Stimulated activated CD4-positive, alpha-beta T cell treated with anti-CD3 and anti-CD28 coated beads, TNF-alpha, amount 100 ng/mL, for 48 hours (primary cell): ENCODE measurements at places on chromosomes 5 and 9.

DNA sequence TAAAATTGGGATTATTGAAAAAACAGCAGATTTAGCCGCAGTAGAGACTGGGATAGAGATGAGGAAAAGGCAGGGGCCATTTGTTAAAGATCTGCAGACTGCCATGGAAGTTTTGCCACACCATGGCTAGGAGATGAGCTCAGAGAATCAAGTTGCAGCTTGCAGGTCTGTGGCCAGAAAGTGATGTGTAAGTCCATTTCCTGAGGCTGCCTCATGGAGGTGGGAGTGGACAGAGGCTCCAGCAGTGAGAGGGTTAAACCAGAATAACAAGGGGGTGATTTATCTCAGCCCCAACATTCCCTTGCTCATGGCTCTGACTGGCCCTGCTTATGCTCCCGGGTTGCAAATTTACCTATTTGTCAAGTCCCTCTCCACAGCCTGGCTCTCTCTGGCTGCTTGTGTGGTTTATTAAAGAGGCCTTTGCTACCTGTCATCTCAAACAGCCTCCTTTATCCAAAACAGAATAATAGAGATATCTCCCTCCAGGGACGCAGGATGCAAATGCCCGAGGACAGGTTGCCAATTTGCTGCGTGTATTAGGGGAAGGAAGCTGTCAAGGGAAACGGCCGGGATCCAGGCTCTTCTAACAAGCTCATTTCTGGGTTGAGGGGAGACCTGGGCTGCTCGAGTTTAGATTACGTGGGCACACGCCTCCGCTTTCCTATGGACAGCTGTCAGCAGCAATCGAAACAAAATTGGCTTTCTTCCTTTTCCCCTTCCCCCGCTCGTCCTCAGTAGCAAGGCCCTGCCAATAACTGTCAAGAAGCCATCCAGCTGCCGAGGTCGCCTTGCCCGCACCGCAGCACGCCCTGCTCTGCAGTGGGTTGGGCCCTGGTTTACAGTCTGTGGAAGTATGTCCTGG, 72.8 kb upstream of the PITX1 start:
- DNase-seq: no peak

- no peak for DNase-seq
Observed at GRCh38 chr9:111821006-111821528, 26.3 kb upstream of the SHOC1 start.

- DNase-seq: no peak
Observed at GRCh38 chr9:105842023-105842644, 147.8 kb downstream of the TMEM38B start.

DNA sequence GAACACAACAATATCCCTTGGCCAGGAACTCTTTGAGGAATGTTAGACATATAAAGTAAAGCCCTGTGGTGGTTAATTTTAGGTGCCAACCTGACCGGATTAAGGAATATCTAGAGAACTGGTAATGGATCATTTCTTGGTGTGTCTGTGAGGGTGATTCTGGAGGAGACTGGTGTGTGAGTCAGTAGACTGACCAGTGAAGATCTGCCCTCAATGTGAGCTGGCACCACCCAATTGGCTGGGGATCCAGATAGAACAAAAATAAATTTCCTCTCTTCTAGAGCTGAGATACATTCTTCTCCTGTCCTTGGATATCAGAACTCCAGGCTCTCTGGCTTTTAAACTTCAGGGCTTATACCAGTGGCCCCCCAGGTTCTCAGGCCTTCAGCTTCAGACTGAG, 56.2 kb upstream of the TNPO1 start:
- DNase-seq: no peak

DNA sequence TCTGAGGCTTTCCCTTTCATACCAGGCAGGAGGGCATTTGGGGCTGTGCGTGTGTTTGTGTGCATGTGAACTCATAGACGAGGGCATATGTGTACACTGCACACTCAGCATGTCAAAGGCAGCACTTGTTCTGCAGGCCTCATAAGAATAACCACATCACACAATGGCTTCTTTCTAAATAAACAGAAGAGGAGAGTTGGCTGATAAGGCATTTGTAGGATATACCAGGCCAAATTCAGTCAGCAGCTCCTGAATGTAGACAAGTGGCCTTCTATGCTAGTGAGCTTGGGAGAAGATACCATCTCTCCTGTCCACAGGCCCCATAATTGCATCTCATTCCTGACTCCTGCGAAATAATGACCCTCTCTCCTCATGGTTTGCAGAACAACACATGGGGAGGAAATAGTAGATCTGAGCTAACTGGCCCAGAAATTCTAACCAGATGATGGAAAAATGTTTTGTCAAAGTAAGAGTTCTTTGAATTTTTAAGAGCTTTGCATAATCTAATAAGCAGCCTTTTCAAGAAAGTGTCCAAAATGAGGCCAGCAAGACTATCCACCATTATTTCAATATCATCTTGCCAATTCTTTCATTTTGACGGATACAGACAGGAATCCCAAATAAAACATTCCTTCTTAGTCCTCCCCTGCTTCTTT, 60.5 kb upstream of the GAS1 start:
- DNase-seq: no peak

GRCh38 chr5:159854916-159855315, 61.4 kb upstream of the ADRA1B start:
- DNase-seq: no peak

DNA sequence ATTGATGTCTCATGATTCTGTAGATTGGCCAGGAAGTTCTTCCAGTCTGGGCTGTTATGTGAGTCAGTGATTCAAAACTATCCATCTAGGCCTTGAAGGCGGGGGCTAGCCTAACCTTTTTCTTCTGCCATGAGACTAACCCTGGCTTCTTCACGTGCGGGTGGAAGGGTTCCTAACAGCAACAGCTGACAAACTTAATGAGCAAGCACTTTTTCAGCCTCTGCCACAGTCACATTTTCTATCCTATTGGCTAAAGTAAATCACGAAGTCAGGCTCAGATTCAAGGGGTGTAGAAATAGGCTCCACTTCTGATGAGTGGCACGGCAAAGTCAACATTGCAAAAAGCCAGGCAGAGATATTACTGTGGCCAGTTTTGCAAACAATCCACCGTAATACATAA, 68.4 kb downstream of the STK32A start:
- no peak for DNase-seq

DNA sequence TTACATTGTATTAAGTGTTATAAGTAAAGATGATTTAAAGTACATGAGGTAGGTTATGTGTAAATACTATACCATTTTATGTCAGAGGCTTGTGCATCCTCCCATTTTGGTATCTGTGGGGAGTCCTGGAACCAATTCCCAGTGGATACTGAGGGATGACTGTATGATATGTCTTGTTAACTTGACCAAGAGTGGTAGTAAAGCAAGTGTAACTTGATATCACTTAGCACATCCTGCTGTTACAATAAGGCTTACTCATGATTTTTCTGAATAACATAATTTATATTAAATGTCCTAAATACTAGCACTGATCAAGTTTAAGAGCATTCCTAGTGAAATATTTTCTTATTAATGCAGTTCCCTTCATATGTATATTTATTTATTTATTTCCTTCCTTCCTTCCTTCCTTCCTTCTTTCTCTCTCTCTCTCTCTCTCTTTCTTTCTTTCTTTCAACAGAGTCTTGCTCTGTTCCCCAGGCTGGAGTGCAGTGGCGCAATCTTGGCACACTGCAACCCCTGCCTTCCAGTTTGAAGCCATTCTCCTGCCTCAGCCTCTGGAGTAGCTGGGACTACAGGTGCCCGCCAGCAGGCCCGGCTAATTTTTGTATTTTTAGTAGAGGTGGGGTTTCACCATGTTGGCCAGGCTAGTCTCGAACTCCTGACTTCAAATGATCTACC, 7.5 kb downstream of the NDFIP1 start:
- DNase-seq: no peak

DNA sequence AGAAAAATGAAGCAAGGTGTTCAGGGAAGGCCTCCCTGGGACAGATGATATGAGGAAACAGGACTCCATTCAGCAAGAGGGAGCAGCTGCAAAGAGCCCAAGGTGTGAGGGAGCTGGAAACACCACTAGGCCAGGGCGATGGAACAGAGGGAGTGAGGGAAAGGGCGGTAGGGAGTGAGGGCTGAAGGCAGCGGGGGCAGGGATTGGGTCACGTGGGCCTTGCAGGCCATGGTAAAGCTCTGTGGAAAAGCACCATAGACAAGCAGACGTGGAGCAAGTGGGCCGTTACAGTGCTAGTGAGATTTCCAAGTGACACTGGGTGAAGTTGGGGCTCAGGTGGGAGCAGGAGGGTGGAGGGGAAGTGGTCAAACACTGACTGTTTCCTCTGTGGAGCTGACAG, 10.8 kb upstream of the PRRC1 start:
- DNase-seq: no peak

GRCh38 chr9:131296460-131296859, 6.9 kb downstream of the PLPP7 start:
- DNase-seq: no peak

DNA sequence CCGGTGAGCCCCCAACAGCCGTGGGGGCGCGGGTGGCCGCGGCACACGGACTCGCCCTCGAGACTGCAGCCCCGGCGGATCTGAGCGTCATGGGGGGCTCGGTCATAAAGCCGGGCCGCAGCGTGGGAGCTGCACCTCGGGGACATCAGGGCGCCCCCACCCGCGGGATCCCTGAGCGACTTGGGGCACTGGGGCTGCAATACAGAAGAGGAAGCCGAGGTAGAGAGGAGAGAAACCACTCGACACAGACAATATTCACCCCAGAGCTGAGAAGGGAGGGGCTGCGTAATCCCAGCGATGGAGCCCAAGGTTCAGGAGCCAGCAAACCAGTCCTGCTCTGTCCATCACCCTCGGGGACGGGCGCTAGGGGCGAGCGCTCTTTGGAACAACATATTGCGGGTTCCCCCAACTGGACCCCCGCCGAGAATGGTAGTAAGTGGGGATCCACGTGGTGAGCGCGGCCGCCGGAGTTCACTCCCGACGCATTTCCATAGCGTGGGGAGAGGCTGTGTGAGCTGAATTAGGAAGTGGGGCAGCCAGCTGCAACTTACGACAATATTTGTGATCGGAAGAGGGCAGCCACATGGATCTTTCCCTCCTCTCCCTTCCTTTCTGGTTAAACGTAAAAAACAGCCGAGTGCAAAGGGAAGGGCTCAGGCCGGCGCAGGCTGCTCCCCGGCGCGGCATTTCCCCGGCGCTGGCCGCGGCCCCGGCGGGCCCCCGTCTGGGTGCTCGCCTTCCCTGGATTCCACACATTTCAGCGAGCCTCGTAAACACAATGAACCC, 9.9 kb downstream of the PTCH1 start:
- no peak for DNase-seq

- DNase-seq: no peak
Observed at GRCh38 chr5:8360012-8360411, 491.1 kb downstream of the MTRR start.

GRCh38 chr9:75739884-75740611, 150.4 kb upstream of the PCSK5 start:
- DNase-seq: no peak

DNA sequence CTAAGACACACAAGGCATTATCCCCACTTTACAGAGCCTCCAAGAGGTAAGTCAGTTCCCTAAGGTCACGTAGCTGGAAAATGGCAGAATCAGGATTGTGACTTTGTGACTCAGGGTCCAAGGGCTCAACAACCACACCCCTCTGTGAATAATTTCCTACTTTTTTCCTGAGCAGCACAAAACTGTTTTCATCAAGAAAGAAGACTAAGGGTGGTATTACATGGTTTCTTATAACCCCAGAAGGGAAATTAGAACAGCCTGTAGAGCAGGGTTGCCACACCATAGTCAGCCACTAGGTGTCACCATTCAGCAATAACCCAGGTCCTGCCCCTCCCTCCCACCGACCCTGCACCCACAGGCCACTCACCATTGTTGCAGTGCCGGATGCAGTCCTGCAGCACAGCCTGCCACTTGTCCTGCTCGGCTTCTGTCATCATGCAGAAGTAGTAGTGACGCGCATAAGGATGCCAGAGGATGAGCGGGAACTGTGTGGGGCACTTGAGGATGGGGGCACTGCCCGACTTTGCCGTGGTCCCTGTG, 72.1 kb downstream of the LRSAM1 start:
- DNase-seq: peak; percentile 13

DNA sequence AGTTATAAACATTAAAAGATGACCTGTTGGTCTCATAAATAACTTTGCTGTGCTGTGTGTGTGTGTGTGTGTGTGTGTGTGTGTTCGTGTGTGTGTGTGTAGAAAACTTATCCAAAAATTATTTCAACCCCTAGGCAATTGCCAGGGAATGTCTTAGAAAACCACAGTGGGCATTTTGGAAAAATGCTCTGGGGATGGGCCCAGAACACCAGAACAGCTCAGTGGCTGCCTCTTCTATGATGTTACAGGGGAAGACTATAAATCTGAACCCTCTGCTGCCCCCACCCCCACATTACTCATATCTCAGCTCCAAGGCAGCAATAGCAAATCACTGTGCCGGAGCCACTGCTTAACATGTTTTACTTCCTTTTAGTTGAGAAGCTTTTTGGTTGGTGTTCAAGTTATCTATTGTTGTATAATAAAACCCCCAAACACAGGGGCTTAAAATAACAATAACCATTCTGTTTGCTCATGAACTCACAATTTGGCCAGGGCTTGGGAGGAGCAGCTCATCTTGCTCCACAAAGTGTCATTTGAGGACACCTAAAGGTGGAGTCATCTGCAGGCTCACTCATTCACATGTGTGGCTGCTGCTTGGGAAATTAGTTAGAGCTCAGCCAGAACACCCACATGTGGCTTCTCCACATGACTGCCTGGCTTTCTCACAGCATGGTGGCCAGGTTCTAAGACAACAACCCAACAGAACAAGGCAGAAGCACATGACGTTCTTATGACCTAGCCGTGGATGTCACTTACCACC, 40.4 kb downstream of the ACTBL2 start:
- DNase-seq: no peak

- DNase-seq: no peak
Observed at GRCh38 chr9:111036429-111036789, 1.9 kb downstream of the LPAR1 start.

DNA sequence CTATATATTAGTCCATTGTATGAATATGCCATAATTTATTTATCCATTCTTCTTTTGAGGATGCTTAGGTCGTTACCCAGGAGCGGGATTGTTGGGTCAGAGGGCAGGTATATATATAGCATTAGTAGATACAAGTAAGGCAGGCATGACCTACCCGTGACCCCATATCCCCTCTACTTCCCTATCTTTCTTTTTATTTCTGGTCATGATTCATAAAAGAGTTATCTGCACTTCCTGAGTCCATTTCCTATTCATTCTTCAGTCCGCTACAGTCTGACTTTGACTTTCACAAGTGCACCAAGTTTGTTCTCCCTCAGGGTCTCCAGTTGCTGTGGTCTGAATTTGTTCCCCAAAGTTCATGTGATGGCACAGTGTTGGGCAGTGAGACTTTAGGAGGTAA, 6.9 kb downstream of the RHOBTB3 start:
- DNase-seq: no peak

- no peak for DNase-seq
Observed at GRCh38 chr9:72322259-72322658, 42.7 kb downstream of the ZFAND5 start.

GRCh38 chr5:10317825-10318682, 10.4 kb upstream of the CMBL start:
- DNase-seq: no peak

DNA sequence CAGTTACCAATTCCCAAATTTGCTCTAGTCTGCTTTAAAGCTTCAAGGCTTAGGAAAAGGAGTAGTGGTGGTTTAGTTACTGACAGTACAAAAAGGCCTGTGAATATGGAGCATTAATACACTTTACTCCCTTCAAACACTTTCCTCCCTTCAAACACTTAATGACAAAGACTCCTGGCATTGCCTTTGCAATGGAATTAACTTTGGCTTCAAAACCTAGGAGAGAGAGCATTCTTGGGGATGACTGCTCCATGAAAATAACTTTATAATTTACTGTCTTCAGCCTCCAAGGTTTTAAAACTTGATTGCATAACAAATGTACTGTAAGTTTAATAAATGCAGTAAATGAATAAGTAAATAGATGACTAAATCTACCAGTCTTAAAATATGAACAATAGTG, 185.6 kb downstream of the TRPM3 start:
- no peak for DNase-seq

GRCh38 chr5:169686137-169686536, 49.1 kb downstream of the DOCK2 start:
- no peak for DNase-seq
